ENCODE measurements at places on chromosomes 2 and 18.

DNA sequence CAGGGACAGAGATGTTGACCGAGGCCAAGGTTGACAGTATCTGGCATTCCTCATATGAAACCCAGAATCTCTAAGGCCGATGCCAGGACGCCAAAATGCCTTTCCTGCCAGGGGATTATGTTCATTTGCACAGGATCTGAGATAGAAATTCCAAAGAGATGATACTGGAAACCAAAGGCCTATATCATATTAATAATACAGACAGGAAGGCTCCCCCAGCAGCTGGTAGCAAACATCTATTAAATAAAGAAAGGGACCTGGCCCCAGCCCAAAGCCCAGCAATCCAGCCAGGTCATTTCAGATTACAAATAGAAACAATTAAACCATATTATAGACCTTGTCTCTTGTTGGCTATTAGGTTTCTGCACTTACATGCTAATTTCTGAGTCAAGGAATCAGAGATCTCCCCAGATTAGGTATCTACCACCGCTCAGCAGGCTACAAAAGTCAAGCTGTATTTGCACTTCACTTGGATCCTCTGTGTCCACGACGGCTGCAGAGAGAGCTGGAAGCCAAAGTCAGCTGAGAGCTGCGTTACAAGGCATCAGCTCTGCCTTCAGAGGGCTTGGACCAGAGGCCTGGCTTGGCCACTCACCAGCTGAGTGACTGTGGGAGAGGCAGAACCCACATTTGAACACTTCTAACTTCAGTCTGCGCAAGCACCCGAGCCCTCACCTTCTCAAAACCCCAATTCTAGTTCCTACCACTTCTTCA is 269.3 kb upstream of the SIX2 start:
- peak; percentile 65 for DNase-seq

GRCh38 chr2:209629597-209629996 is 142.0 kb upstream of the UNC80 start:
- DNase-seq = no peak

- peak; percentile 57 for DNase-seq
Measured at GRCh38 chr18:31206787-31207381, 44.2 kb upstream of the DSC1 start.

DNA sequence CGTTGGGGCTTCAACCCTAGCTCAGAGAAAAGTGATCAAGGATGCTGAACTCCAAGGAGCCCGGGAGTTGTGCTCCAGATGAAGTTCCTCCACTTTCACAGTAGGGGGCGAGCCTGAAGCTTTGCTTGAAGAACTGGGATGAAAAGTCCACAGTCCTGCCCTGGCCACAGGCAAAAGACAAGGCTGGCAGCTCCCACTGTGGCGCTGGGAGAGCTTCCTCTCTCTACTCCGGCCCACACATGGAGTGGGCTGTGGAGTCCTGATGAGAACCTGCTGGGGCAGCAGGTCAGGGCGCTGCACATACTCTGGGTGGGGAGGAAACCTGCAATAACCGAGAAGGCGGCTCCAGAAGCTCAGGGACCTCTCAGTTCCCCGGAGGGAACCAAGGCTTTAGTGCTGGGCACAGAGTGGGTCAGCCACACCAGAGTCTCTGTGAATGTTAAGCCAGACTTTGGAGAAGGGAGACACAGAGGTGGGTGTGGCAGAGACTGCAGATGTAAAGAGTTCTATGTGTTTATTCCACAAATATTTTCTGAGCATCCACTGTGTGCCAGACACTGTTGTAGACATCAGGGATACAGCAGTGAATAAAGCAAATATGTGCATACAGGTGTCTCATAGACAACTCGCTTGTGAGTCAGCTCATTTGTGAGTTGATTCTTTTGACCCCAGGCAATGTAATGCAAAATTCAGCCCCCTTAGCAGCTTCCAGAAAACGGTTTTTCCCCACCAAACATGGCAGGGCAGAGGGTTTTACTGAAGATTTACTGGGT is 48.0 kb upstream of the MRPL33 start:
- peak; percentile 90 for DNase-seq

- DNase-seq = peak; percentile 56
Measured at GRCh38 chr2:30272761-30273573, 41.6 kb downstream of the LBH start.

- DNase-seq = no peak
Measured at GRCh38 chr2:153770359-153770991, 101.2 kb upstream of the GALNT13 start.

DNA sequence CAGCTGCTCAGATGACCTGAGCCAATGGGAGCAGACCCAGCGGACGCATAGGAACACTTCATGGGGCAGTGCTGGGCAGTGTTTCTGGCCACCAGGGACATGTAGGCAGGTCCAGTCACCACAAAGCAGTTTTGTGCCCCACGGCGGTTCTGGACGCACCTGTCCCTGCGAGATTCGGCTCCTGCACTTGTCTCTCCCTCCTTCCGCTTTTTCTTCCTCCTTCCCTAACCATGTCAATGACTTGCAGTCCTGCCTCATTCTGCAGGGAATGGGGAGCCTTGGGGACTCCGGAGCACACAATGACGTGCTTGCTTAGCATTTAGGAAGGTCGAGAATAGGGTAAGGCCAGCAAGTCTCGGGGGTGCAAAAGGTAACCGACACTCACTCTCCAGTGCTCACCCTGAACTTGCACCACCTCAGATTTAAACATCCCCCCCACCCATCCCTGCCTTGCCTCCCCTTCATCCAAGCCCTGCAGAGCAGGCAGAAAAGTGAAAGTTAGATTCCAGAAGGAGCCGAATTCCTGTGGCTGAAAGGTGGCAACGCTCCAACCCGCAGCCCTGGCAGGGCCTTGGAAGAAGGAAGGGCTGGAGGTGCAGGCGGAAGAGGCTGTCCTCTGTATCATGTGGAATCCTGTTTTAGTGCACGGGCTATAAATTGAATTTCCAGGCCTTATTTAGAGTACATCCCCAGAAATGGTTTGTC is 40.5 kb upstream of the ATG16L1 start:
- peak; percentile 98 for DNase-seq

DNA sequence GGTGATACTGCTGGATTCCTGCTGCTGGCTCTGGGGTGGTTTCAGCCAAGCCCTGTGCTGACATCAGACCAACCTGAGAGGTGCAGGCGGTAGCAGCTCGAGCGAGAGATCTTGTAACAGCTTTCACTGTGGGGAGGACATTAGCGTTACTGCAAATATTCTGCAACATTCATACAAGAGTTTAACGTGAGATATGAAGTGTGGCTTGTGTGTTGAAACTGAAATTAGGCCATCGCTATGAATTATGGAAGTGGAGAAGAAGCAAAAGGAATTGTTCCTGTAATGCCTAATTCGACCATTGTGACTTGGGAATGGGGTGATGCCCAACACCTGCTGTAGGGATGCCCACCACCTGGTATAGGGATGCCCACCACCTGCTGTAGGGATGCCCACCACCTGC is 6.5 kb upstream of the MLPH start:
- no peak for DNase-seq

- DNase-seq = no peak
Measured at GRCh38 chr2:67485431-67485830, 88.3 kb downstream of the ETAA1 start.
